CD14-positive monocyte (primary cell): ENCODE measurements at places on chromosomes 4 and X.
A peak's percentile ranks its signal among the peaks of the same experiment; 100 is the strongest.

GRCh38 chrX:40719731-40720130 is 15.6 kb downstream of the MED14 start:
- H3K36me3 ChIP-seq, result peaks cover 22% of the 10 kb centered on the region
- H3K27ac ChIP-seq, result no peak overlapping the region
- peaks cover 2% of the 10 kb centered on the region for H3K4me1 ChIP-seq
- no peak for DNase-seq

GRCh38 chr4:16029262-16029661 is 54.6 kb downstream of the PROM1 start:
- no peaks in the 10 kb centered on the region for H3K27me3 ChIP-seq
- no peak overlapping the region for H3K27ac ChIP-seq
- no peak for DNase-seq
- H3K36me3 ChIP-seq, result no peaks in the 10 kb centered on the region
- H3K4me3 ChIP-seq, result no peak overlapping the region

- H3K27ac ChIP-seq, result no peak overlapping the region
- H3K4me3 ChIP-seq, result no peak overlapping the region
- no peak for DNase-seq
- H3K27me3 ChIP-seq, result no peaks in the 10 kb centered on the region
- H3K4me1 ChIP-seq, result no peaks in the 10 kb centered on the region
These were observed 408.1 kb downstream of the DCAF12L2 start for GRCh38 chrX:125757794-125758564.

DNA sequence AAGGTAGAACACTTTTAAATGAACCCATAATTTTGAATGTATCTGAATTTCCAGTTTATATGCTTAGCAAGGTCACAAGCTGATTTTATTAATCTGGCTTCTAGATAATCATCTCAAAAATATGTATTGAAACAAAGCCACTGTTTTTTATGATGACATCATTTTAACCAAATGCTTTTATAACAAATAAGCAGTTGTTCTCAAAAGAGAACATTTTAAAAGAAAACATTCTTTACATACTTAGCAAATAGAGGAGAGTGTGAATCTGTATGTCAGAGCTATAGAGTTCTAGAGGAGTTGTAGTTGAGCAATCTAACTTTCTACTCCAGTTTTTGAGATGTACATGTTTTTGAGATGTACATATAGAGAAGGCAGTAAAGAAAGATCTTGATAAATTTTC is 42.5 kb downstream of the LAMP2 start:
- no peak overlapping the region for H3K4me3 ChIP-seq
- H3K27ac ChIP-seq, result no peak overlapping the region
- H3K4me1 ChIP-seq, result no peaks in the 10 kb centered on the region
- H3K36me3 ChIP-seq, result no peaks in the 10 kb centered on the region
- DNase-seq, result no peak
- H3K27me3 ChIP-seq, result no peaks in the 10 kb centered on the region

- no peak overlapping the region for H3K27ac ChIP-seq
- DNase-seq, result peak; percentile 26
- H3K27me3 ChIP-seq, result no peaks in the 10 kb centered on the region
- no peaks in the 10 kb centered on the region for H3K36me3 ChIP-seq
- no peak overlapping the region for H3K4me3 ChIP-seq
- no peaks in the 10 kb centered on the region for H3K4me1 ChIP-seq
These were observed 236.1 kb downstream of the OPHN1 start for GRCh38 chrX:68196939-68197791.
